ENCODE measurements at places on chromosomes 7 and 10.

GRCh38 chr10:97673736-97674525 lies 13.1 kb downstream of the AVPI1 start:
- DNase-seq: no peak

- DNase-seq: peak; percentile 42
Observed at GRCh38 chr7:118590107-118590506, 365.6 kb downstream of the ANKRD7 start.

GRCh38 chr10:123157210-123157609 lies 3.0 kb downstream of the BUB3 start:
- no peak for DNase-seq

GRCh38 chr7:130701650-130702049 lies 15.3 kb upstream of the TSGA13 start:
- no peak for DNase-seq

DNA sequence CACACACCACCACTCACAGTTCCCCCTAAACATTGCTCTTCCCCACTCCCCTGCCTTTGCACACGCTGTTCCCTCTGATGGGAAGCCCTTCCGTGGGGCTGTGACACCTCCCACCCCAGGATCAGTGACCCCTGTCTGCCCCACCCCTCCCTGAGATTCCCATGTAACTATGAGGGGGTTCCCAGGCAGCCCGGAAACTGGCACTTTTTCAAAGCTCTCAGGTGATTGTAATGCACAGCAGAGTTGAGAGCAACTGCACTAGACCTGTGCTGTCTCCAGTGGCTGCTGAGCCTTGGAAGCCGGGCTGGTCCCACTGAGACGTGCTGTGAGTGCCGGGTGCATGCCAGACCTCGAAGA lies 29.8 kb downstream of the GPRIN2 start:
- DNase-seq: no peak

- peak; percentile 45 for DNase-seq
Observed at GRCh38 chr7:149741629-149742028, 31.8 kb downstream of the ZNF467 start.

Measured in suppressor macrophage treated with lipopolysaccharide for 1 hour (primary cell).